ENCODE measurements at places on chromosomes 4 and X.
A peak's percentile ranks its signal among the peaks of the same experiment; 100 is the strongest.

DNA sequence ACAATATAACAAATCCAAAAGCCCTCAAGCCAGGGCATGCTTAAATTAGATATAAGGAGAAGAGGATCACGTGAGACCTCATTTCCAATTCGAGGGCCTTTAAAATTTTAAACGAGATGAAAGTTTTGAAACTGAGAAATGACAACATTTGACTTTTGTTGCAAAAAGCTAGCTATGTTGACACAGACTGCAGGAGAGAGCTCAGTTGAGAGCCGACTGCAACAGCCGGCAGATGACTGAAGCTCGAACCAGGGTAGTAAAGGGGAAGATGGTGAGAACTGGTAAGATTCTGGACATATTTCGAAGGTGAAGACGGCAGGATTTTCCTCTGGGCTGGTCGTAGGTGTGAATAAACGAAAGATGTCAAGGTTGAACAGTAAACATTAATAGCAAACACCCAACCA lies 773 bp downstream of the PRMT9 start:
- DNase-seq, result no peak

GRCh38 chrX:81195712-81196111 lies 6.0 kb downstream of the HMGN5 start:
- peak; percentile 47 for DNase-seq

DNA sequence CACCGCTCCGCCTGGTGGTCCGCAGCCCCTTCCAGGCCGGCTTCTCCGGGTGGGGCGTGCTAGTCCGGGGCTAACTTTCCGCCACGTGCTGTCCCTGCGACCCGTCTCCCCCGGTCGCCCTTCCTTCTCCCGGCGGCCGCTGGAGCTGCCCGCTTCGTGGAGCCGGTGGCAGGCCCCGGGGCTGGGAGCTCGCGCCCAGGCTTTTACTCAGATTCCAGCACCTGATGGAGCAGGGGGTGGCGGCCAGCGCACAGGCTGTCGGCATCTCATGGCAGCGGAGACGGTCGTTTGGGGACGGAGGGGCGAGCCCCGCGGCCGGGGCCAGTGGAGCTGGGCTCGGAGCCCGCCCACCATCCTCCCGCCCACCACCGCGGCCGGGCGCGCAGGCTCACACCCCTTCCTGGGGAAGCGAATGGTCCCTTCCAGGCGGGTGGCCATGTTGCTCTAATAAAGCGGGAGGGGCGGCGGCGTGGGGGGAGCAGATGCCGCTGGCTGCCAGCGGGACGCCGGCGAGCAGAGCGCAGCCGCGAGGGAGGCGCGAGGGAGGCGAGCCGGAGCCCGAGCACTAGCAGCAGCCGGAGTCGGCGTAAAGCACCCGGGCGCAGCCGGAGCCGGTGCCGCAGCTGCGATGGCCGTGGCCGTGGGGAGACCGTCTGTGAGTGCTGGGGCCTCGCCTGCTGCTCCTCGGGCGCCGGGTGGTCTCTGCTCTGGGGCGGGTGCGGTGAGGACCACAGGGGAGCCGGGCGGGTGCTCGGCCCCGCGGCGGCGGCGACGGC lies at the start of gene SEPTIN11:
SEPTIN11 (plus strand) TSS at position 477 of the 776 bp plus-strand sequence; CDS start at position 629, 152 bp downstream.
- peak; percentile 67 for DNase-seq

GRCh38 chr4:183790661-183791060 lies 114.4 kb upstream of the STOX2 start:
- no peak for DNase-seq

GRCh38 chr4:42152507-42153504 lies at the start of gene BEND4:
TSS of gene BEND4 (minus strand) at chr4:42152655. CDS start at chr4:42152143, 512 bp downstream.
- DNase-seq, result no peak

- no peak for DNase-seq
Measured at GRCh38 chr4:153706519-153706918, 22.4 kb downstream of the TLR2 start.

GRCh38 chr4:134216411-134216810 lies 14.8 kb upstream of the PABPC4L start:
- no peak for DNase-seq

DNA sequence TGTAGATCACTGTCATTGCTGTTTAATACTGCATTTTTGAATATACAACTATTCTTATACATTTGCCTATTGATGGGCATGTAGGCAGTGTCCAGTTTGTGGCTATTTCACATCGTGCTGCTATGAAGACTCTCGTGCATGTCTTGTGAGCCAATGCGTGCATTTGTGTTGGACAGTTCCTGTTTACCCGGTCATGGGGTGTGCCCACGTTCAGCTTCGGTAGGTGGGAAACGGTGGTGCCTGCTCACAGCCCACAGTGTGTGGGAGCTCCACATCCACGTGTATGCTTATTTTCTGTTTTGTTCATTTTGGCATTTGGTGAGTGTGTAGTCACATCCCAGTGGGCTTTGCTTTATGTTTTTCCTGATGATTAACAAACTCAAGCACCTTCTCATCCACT lies 19.7 kb upstream of the RNF212 start:
- DNase-seq, result no peak

DNA sequence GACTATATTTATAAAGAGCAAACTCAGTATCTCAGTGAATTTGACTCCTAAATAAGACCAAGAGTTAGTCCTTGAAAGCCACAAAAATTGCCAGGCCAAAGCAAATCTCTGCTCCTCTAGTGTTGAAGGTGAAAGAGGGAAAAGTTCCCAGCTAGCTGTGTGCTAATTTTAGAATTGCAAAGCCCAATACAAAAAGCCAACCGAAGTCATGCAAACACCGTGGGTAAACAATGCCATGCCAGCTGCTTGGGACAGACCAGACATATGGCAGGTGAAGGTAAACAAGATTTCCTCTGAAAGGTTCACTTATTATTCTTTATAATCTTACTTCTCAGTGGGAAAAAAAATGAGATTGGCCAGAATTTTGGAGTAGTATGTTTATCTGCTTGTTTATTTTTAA lies 80.5 kb upstream of the LNX1 start:
- no peak for DNase-seq

DNA sequence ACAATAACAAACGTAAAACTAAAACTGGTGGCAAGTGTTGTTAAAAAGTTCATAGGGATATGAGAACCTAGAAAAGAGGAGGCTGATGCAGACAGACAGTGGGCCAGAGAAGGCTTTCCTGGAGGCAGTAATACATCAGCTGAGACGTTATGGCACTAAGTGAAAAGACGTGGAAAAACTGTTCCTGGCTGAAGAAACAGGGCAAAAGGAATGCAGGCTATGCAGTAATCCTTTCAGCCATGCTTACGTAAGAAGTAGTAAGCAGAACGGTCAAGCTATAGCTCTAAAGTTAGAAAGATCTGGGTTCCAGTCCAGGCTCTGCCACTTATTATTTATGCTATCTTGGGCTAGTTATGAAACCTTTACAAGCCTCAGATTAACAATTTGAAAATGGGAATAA lies 6.4 kb downstream of the LAMTOR3 start:
- DNase-seq, result no peak

- DNase-seq, result no peak
Measured at GRCh38 chr4:71257761-71258160, 81.1 kb upstream of the SLC4A4 start.

DNA sequence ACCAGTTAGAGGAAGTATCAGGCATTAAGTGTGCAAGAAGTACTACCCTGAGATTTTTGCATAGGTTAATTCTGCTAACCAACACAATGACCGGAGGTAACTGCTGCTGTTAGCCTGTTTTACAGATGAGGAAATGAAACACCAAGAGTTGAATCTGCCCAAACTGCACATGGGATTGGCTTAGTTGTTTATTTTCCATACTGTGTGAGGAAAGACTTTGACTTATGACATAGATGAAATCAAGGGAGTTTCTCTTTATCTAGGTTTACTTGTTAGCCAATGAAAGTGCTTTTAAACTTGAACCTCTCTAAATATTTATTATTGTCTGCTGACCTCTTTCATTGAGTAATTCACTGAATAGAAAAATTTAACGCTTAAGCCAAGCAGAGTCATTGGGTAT lies 10.3 kb downstream of the GUCY1B1 start:
- DNase-seq, result no peak

- no peak for DNase-seq
Measured at GRCh38 chr4:111602848-111603247, 542.4 kb upstream of the FAM241A start.

- DNase-seq, result no peak
Measured at GRCh38 chr4:38834570-38834969, 22.0 kb downstream of the TLR6 start.

DNA sequence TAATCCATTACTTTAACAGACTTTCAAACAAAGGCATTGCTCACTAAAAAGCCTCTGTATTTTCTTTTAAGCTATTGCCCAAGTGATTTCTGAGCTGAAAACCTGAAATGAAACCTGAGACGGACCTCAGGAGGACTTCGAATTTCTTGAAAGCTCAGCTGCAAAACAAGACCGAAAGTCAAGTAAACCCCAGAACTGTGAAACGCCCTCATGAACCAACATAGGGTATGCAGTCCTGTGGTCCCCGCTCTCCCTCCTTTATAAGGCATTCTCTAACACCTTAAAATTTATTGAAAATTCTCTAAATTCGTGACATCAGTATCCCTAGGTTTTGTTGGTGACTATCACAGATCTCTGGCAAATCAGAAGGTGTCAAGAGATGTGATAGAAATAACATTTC lies 91.8 kb downstream of the SHISA3 start:
- DNase-seq, result no peak

GRCh38 chr4:123666486-123666885 lies 269.9 kb downstream of the SPRY1 start:
- DNase-seq, result no peak

GRCh38 chrX:106170318-106170717 lies 2.2 kb downstream of the PWWP3B start:
- DNase-seq, result no peak

- no peak for DNase-seq
Measured at GRCh38 chr4:122826079-122826527, 528 bp upstream of the FGF2 start.

GRCh38 chr4:141497627-141498026 lies 138.8 kb upstream of the IL15 start:
- no peak for DNase-seq

DNA sequence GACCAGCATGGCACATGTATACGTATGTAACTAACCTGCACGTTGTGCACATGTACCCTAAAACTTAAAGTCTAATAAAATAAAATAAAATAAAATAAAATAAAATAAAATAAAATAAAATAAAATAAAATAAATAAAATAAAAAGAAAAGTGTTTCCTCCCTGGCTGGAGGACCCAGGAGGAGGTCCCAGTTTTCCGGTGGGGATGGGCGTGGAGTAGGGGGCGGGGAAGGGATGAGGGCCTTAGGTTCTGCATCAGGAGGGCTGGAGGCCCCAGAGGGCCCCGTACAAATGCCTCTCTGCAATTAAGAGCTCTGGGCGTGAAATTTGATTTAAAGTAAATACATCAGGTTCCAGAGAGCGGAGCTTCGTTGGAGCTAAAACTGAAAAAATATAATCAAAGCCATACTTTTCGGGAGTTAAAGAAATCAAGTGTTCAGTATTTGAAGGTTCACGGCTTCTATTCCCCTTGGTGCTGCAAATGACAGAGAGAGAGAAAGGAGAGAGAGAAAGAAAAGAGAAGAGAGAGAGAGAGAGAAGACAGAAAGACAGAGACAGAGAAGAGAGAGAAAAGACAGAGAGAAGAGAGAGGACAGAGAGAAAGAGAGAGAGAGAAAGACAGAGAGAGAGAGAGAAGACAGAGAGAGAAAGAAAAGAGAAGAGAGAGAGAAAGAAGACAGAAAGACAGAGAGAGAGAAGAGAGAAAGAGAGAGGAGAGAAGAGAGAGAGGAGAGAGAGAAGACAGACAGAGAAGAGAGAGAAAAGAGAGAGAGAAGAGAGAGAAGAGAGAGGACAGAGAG lies 8.7 kb upstream of the SHOX start:
- DNase-seq, result no peak

- no peak for DNase-seq
Measured at GRCh38 chrX:129574214-129574613, 34.2 kb downstream of the OCRL start.

GRCh38 chr4:16027114-16027513 lies 56.7 kb downstream of the PROM1 start:
- no peak for DNase-seq

DNA sequence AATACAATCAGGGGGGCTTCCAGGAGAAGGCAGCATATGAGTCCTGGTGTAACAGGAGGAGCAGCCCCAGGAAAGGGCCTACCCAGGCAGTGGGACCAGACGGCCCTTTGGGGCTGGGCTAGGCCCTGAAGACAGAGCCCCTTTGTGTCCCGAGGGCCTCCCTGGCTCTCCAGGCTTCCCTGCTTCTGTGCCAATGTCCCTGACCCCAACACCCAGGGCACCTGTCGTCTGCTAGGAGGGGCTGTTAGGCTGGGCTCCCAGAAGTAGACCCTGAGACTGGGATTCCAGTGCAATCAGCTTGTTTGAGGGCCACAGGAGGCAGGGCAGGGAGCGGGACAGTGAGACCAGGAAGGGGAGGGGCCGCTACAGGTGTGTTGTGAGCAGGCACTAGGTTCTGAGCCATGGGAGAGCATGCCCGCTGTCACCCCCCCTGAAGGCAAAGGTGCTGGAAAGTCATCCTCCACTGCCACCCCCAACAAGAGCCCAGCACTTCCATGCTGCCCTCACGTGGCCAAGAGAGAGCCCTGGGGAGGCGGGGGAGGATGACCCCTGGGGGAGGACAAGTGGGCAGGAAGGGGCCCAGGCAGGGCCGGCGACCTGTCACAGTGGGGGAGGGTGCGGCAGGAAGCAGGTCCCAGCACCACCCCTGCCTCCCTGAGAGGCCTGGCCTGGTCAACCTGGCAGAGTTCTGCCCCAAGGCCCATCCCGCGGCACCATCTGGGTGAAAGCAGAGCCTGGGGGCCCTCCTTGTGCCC lies 64.8 kb downstream of the ADRA2C start:
- DNase-seq, result no peak

GRCh38 chr4:120025516-120025915 lies 41.1 kb downstream of the MAD2L1 start:
- no peak for DNase-seq

- DNase-seq, result no peak
Measured at GRCh38 chr4:145887241-145887991, 51.2 kb downstream of the ZNF827 start.

GRCh38 chr4:154579927-154580326 lies 10.6 kb downstream of the FGA start:
- no peak for DNase-seq

DNA sequence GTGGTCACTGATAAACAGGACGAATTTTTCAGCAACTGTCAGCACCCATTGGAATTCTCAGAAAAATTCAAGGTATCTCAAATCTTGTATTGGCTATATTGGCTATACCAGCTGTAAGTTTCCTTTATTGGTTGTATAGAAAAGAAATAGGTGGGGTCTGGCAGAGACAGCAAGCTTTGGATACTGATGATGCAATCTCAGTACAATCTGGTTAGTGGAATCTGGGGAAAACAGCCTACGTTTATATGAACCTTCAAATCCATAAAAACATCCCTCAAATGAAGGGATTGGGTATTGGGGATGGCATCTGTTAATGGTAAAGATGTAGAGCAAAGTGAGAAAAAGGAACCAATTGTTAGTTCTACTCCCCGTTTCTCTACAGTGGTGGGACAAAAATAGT lies 76.4 kb upstream of the MBNL3 start:
- DNase-seq, result no peak

DNA sequence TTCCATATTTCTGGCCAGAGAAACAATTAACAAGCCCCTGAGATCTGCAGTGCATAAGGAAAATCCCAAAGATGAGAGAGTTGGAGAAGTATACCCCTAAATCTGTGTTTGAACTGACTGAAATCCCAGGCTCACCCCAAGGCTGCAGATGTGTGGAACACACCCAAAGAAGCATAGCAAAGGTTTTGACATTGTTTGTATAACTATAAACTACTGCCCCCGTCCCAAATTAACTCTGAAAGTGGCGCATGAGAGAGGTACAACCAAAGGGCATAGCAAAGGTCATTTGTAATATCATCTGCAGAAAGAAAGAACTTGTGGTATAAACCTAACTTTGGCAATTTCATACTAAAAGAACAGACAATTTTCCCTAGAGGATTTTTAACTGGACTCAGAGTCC lies 157.9 kb downstream of the DCAF12L1 start:
- DNase-seq, result no peak
